GOT3 (cell line): ENCODE measurements at places on chromosomes 6 and 20.

DNA sequence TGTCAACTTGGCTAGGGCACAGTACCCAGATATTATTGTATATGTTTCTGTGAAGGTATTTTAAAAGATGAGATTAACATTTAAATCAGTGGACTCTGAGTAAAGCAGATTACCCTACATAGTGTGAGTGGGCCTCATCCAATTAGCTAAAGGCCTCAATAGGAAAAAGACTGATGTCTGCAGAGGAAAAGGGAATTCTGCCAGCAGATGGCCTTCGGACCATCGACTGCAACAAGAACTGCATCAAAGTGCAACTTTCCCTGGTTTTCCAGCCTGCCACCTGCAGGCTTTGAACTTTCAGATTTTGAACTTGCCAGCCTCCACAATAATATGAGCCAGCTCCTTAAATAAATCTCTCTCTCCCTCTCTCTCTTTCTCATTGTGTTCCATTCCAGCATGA, 80.5 kb downstream of the IMPG1 start:
- no peak for DNase-seq

GRCh38 chr6:157274471-157275226, 48.7 kb downstream of the TMEM242 start:
- DNase-seq: peak; percentile 65

DNA sequence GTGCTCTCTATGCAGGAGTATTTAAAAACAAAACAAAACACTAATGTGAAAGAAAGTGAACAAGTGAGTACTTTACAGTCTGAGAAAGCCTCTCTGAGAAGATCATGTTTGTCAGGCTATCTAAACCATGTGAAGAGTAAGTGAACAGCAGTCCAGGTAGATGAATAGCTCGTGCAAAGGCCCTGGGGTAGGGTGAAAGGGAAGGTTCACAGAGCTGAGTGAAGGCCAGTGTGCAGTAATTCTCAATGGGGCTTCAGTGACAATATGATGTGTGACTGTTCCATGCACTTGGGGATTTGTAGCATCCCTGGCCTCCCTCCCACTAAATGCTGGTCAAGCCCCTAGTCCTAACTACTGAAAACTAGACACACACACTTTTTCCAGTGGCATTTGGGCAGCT, 488.9 kb upstream of the JARID2 start:
- DNase-seq: no peak

DNA sequence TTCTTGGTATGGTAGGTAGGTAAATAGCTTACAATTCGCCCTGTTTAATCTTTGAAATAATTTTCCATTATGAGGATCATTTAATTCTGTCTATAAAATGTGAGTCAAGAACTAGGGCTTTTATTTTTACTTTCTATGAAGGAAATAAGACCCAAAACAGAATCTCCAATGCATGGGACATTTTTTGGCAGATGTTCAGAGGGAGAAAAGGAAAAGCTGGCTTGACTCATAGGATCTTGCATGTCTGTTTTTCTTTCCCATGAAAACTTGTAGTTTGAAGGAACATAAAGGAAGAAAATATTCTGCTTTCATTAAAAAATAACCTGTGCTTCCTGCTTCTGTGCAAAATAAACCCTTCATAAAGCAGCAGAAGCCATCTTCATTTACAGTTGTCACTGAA, 143.1 kb upstream of the INSM1 start:
- DNase-seq: no peak

DNA sequence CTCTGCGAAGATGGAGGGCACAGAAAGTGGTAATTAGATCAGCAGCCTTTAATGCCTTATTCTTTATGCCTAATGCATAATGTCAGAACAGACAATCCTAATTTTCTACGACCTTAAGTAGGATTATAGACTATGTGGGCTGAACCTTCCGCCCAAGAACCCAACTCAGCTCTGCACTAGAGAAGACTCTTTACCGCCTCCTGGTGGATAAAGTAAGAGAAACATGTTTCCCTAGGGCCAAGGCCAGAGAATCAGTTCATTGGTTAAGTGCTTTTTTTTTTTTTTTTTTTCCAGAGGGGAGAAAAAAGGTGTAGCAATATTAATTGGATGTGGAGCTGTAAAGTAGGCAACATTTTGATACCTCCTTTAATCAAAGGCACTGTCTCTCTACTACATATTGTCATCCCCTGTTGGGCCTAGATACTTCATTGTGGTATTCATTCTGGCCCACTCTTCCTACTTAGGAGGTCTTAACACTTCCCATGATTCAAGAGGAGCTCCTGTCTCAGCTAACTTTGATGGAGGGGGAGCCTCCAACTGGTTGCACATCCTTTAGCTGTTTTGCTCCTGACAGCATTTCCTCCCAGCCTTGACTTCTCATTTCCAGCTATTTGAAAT, 124.9 kb upstream of the NRN1 start:
- no peak for DNase-seq
